ENCODE measurements at places on chromosomes 16 and 17.

DNA sequence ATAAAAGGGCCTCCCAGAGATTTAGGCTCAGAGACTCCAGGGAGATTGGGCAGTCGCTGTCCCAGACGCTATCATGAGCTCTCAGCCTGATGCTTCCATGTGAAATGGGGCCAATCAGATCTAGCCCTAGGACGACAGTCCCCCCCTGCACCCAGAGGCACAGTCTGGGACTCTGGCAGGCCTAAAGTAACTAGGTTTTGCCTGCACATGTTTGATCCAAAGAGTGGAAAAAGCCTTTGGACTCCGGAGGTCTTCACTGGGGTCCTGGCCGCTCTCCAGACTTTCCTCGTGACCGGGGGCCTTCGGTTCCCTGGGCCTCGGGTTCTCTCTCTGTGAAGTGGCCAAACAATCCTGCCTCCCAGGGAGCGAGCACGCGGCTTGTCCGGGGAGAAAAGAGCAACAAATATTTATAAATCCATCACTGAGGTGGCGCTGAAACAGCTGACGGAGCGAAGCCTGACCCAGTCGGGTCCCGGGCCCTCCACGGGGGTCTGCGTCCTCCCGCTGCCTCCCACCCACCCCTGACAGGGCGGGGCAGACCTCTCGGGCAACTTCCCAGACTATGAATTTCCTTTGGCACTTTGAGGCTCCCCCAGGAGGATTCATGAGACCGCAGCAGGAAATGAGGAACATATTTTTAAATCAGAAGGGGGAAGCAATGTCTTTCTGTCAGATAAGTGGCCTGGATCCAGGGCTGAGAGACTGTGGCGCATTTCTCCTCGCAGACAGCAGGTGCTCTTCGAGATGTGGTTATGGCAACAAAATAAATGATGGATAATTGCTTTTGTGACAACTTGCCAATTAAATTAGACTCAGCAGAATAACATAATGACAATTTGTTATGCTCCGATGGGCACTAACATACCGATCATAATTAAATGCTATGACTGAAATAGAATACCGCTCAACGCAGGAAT, 38.9 kb downstream of the MRPS23 start:
- no peak for DNase-seq

DNA sequence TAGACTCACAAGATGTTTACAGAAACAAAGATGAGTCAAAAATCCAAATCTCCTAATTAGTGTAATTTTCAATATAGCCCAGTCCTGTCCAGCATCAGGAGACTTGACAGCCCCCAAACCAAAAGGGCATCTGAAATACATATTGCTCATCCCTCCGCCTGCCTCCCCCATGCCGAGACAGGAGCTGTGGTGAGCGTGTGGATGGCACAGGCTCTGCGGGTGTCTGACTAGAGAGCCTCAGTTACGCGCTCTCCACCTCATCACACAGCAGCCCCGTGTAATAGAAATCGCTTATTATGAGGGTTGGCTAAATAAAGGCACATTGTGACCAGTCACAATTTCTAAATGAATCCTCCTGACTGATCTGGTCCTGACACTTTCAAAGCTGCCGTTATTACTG, 43.1 kb upstream of the CBLN1 start:
- DNase-seq, result no peak

- DNase-seq, result no peak
Measured at GRCh38 chr17:9587969-9588656, 11.7 kb downstream of the CFAP52 start.

DNA sequence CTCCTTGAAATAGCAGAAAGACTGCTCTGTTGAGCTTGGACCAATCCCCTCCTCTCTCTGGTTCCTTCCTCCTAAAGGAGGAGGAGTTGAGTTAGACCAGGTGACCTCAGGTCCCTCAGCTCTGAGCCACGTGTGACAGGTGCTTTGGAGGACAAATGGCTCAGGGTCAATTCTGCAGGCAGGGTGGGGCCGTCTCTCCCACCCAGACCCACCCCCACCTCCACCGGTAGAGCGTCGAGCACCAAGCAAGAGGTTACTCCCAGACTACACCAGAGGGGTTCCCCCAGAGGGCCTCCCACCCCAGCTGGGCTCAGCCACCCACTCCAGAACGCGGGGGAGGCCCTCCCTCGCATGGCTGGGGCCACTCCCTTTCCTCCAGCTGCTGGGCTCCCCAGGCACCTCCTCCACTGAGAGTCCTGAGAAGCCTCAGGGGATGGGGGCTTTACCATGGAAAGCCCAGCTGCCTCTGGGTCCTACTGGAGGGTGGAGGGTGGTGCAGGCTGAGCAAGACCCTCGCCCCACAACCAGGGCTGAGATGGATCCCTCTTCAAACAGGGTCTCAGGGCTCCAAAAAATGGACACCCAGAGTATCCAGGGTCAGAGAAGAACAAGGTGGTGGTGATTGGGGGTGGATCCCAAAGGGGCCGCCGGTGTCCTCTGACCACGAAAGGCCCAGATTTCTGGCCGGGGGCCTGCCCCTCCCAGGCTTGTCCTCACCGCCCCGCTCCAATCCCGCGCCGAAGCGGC, 7.6 kb downstream of the MYO1C start:
- DNase-seq, result no peak

DNA sequence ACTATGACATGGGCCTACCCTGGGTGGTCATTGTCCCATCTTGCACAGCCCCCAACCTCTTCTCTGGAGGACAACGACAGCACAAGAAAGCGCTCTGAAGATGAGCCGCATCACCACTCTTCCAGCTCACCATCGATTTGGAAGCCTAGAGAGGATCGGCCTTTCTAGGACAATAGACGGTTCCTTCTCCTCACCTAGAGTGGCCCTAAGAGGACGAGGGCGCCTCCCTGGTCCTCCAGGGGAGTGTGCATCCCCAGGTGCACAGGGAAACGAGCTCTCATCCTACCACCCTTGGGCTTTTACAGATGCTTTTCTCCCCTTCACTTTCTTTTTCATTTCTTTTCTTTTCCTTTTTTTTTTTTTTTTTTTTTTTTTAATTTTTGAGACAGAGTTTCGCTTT, 20.3 kb upstream of the SLC52A1 start:
- no peak for DNase-seq

DNA sequence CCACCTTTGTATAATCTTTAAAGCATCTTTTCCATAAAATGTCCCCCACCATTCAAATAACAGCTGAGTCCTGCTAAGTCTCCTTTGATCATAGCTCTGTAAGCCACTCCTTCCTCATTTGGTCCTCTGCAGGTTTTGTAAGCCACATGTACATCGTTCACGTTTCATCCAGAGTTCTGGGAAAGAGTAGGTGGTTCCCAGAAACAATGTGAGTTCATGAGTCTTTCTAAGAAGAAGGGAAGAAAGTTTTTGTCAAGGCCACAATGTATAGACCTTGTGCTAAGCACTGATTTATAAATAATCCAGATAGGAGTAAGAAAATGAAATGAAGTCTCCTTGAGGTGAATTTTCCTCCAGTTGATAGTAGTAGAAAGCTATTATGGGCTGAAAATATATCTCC, 8.7 kb upstream of the ANKS4B start:
- no peak for DNase-seq

- no peak for DNase-seq
Measured at GRCh38 chr16:29198231-29198630, 208.3 kb downstream of the NPIPB11 start.

- DNase-seq, result no peak
Measured at GRCh38 chr16:4328046-4328781, 12.3 kb downstream of the GLIS2 start.

DNA sequence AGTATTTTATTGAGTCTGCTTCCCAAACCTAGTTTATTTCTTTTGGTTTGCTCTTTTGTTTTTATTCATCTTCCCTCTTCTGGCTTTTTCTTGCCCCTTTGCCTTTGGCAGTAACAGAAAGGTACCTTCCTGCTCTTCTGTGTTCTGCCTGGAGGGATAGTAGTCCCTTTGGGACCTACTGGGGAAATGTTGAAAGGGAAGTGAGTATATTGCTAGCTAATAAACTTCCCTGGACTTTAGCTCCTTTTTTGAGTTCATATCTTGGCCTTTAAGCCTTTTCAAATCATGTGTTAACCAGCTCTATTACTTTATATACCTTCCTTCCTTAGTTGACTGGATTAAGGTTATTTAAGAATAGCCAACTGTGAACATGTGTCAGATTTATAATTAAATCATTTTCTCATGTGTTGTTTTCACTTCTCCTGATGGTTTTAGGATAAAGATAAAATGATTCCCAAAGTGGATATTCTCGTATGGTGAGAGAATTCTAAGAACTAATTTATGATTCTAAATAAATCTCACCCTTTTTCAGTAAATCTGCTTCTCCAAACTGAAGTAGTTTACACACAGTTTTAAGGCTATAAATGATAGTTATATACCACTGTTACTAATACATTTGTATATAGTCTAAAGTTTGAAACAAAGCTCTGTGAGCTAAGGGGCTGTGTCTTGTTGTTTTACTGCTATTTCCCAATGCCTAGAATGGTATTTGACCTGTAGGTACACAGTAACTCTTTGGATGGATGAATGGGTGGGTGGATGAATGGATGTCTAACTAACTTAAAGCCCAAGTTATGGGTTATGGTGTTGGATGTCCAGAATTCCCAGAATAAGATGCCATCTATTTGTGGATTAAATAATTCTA, 45.7 kb downstream of the OMG start:
- no peak for DNase-seq

DNA sequence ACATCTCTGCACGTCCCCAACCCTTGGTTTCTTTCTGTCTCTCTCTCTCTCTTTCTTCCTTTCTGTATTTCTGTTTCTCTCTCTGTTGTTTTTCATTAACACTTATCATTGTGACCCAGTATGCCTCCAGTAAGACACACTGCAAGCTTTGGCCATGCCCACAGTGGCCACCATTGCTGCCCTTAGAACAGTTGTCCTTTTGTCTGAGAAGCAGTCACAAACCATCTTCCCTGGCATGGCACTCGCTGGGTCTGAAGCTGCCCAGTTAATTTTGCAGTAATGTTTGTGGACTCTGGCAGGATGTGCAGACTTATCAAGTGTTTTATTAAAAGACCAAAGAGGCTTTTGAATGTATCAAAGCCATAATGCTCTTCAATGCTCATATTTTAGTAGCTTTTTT, 146.9 kb downstream of the MSI2 start:
- DNase-seq, result no peak
